ENCODE measurements at places on chromosomes 12 and 14. TPM values are rescaled to one million over a fixed set of nuclear protein-coding genes. Genes with fewer than 3 reads are reported as not detected.
A peak's percentile ranks its signal among the peaks of the same experiment; 100 is the strongest.

The INHBC gene
- 0.06 TPM for total RNA-seq

The AKAP3 gene
- 2.4 TPM for total RNA-seq

- no peak overlapping the region for H3K4me3 ChIP-seq
- peaks cover 22% of the 10 kb centered on the region for H3K4me1 ChIP-seq
- peaks cover 4% of the 10 kb centered on the region for H3K27me3 ChIP-seq
Observed at GRCh38 chr12:47087088-47087688, 7.4 kb upstream of the AMIGO2 start.

GRCh38 chr14:58238252-58239243 is 6.1 kb upstream of the PSMA3 start:
- peaks cover 1% of the 10 kb centered on the region for H3K4me1 ChIP-seq
- peak overlapping the region; percentile 73 for H3K4me3 ChIP-seq

- H3K27ac ChIP-seq = no peak overlapping the region
- H3K4me1 ChIP-seq = peaks cover 30% of the 10 kb centered on the region
- DNase-seq = peak; percentile 67
- no peaks in the 10 kb centered on the region for H3K36me3 ChIP-seq
Observed at GRCh38 chr14:102544747-102545460, 35.3 kb upstream of the ANKRD9 start.

GRCh38 chr14:68384335-68384734 is 408.5 kb downstream of the ZFP36L1 start:
- no peak overlapping the region for H3K27ac ChIP-seq
- no peaks in the 10 kb centered on the region for H3K27me3 ChIP-seq
- H3K4me3 ChIP-seq = no peak overlapping the region
- H3K36me3 ChIP-seq = no peaks in the 10 kb centered on the region
- peaks cover 11% of the 10 kb centered on the region for H3K4me1 ChIP-seq

GRCh38 chr12:3266638-3267037 is 189.5 kb downstream of the TSPAN9 start:
- peaks cover 4% of the 10 kb centered on the region for H3K4me1 ChIP-seq
- H3K27ac ChIP-seq = no peak overlapping the region
- DNase-seq = no peak
- H3K27me3 ChIP-seq = no peaks in the 10 kb centered on the region
- no peak overlapping the region for H3K4me3 ChIP-seq

DNA sequence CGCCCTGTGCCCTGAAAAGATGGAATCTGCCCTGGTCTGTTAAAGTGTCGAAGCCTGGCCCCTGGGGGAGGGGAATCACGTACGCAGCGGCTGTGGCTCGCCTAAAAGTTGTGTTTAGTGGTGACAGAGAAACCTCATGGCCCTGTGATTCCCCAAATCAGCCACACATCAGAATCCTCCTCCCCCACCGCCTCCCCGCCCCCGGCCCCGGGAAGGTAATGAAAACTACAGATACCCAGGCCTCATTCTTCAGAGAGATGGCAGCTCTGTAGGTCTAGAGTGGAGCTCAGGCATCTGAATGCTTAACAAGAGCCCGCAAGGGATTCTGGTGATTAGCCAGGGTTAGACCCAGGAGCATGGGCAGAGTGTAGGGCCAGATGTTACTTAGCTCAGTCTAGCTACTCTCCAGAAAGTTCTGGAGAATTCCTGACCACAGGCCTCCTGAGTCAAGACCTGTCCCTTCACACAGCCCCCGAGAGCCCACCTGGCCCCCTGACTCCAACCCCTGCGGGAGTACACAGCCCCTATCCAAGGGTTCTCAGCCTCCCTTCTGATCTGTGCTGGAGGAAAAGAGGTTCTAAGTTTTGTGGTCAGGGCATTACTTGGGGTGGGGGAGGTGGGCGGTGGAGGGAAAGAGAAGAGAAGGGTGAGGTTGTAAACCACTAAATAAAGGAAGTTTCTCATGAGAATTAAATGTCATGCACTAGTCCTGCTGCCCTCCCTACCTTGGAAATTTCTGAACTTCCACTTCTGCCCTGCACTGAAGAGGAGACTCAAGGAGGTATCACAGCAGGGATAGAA is 114.8 kb downstream of the PLXNC1 start:
- no peak for DNase-seq
- no peak overlapping the region for H3K4me3 ChIP-seq
- peaks cover 43% of the 10 kb centered on the region for H3K4me1 ChIP-seq
- H3K27me3 ChIP-seq = no peaks in the 10 kb centered on the region

- no peak overlapping the region for H3K27ac ChIP-seq
- no peak for DNase-seq
- no peaks in the 10 kb centered on the region for H3K4me1 ChIP-seq
- no peaks in the 10 kb centered on the region for H3K27me3 ChIP-seq
Observed at GRCh38 chr12:83843541-83843940, 1069.1 kb downstream of the SLC6A15 start.
